ENCODE measurements at places on chromosomes 3 and 15. TPM values are rescaled to one million over a fixed set of nuclear protein-coding genes. Genes with fewer than 3 reads are reported as not detected.

The RBP2 gene
- not detected for total RNA-seq

The MBD4 gene
- 42.0 TPM for total RNA-seq

The WDR5B gene
- total RNA-seq: 5.8 TPM

The AMT gene
- 5.0 TPM for total RNA-seq

The SNTN gene
- not detected for total RNA-seq

The RNF7 gene
- 60.0 TPM for total RNA-seq

The FAM227B gene
- 1.8 TPM for total RNA-seq

The PLA2G4D gene
- total RNA-seq: not detected

The A4GNT gene
- total RNA-seq: not detected

The FETUB gene
- total RNA-seq: not detected

The SSUH2 gene
- not detected for total RNA-seq

The ZKSCAN7 gene
- 1.3 TPM for total RNA-seq

The TMOD2 gene
- 9.5 TPM for total RNA-seq

The IFRD2 gene
- 54.2 TPM for total RNA-seq

The HCN4 gene
- 0.05 TPM for total RNA-seq

The ADAMTS9 gene
- not detected for total RNA-seq

The ANKUB1 gene
- total RNA-seq: not detected

The HTD2 gene
- 6.1 TPM for total RNA-seq

The SEMA3G gene
- total RNA-seq: not detected

The UQCC5 gene
- total RNA-seq: 9.6 TPM

The STAB1 gene
- not detected for total RNA-seq

The FAM81A gene
- total RNA-seq: 0.67 TPM

The THBS1 gene
- total RNA-seq: 1.1 TPM

The VGLL3 gene
- not detected for total RNA-seq

The ELL3 gene
- total RNA-seq: 2.7 TPM

The SLCO3A1 gene
- total RNA-seq: 38.8 TPM

The ADAMTS17 gene
- 8.9 TPM for total RNA-seq

The HYAL1 gene
- total RNA-seq: 0.24 TPM

The CPNE9 gene
- not detected for total RNA-seq

Measured in activated naive CD4-positive, alpha-beta T cell treated with anti-CD3 and anti-CD28 coated beads, Interleukin-2, amount 10 ng/mL, durations not matched to agents 5 hours and 36 hours (primary cell).